ENCODE measurements at places on chromosomes 3 and 15.
A peak's percentile ranks its signal among the peaks of the same experiment; 100 is the strongest.

DNA sequence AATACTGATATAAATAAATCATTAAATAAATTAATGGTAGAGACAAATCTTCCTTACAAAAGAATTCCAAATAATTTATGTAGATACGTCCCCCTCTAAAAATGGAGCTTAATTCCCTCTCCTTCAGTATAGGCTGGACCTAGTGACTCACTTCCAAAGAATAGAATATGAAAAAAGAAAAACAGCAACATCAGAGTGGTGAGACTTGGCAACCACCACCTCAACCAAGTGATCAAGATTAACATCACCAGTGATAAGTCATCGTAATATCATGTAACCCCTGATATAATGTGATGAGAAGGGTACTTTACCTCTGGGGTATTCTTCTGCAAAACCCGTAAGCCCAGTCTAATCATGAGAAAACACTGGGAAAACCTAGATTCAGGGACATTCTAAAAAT is 13.4 kb downstream of the GOLGB1 start:
- DNase-seq: no peak

DNA sequence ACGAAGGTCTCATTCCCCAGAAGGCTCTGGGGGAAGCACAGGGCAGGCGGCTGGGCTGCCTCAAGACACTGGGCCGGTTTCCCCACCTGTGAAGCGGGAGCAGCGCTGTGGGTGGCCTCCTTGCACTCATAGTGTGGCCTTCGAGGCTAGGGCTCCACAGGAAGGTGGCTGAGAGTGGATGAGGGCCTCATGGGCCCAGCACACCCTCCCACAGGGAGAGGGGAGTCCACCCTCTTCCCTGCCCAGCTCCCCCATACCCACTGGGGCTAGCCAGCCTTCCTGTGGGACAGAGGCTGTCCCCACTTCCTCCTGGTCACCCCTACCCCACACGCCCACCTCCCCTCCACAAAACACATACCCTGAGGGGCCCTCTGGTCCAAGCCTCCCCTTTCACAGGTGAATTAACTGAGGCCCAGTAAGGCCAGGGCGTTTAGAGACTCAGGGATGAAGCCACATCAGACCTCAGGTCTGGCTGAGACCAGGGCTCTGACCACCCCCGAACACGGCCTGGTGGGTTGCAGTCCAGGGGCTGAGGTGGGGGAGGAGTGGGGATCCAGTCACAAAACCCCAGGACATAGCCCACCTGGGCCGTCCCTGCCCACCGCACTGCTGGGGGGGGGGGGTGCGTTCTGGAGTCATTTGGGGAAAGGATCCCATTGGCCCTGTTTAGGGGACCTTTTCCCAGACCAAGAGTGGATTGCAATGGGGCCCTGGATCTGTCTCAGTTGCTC is 1.1 kb downstream of the ANPEP start:
- no peak for DNase-seq

GRCh38 chr15:65832549-65833364 is 36.5 kb upstream of the RAB11A start:
- DNase-seq: peak; percentile 45

- no peak for DNase-seq
Measured at GRCh38 chr3:54020436-54020835, 101.9 kb upstream of the CACNA2D3 start.

DNA sequence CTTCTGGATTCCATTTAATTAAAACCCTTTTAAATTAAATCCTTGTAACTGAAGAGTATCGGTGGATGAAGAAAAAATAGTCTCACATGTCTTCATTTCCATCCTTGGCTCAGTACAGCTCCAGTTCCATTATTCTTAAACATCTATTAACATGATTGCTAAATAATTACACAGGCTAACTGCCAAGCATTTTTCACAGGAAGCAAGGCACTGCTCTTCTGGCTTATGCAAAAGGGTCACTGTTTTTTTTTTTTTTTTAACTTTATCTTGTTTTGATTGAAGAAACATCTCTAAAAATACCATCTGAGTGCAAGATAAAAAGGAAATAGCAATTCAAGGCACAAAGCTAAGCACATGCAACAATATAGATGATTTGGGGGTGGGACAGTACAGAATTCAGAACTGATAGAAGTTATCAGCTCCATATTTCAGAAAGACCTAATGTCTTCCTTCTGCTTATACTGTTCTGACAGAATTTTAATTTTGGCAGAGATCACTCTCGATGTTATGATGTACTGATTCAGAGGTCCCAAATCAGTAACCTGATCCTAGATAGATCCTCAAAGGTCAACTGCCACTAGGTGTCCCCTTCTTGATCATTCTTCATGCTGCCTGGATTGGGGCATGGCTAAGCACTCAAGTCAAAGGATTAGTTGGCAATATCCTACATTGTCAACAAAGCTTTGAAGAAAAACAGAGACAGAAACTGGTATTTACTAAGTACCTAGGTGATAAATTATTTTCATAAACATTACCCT is 57.8 kb upstream of the ACTC1 start:
- no peak for DNase-seq

DNA sequence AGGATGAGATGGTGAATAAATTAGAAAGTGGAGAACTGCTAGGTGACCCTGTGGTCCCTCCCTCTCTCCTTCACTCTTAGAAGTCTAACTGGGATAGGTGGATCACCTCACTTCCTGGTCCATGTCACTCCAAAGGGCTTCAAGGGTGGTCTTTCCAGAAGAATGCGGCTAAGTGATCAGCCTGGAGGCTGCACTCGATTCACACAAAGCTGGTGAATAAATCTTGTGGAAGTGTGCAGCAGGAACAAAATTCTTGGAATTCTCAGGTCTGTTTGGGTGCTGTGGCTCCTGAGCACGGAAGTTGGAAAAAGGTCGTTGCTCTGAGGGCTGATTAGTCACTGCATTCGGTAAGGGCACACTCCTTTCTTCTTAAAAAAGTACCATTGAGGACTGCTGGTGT is 46.3 kb downstream of the GASK1A start:
- no peak for DNase-seq

GRCh38 chr3:186930143-186930640 is at the start of gene ST6GAL1:
Gene ST6GAL1, plus strand, starts transcription at chr3:186930526. Its CDS starts 112,178 bp downstream, at chr3:187042704.
- peak; percentile 69 for DNase-seq

- DNase-seq: no peak
Measured at GRCh38 chr3:156176048-156176447, 55.7 kb downstream of the KCNAB1 start.

- DNase-seq: no peak
Measured at GRCh38 chr3:43693594-43693993, 2.9 kb downstream of the ABHD5 start.

- DNase-seq: no peak
Measured at GRCh38 chr15:98690272-98690950, 42.1 kb downstream of the IGF1R start.

- DNase-seq: no peak
Measured at GRCh38 chr3:126858887-126859286, 124.0 kb upstream of the PLXNA1 start.

GRCh38 chr15:97545799-97546198 is 414.7 kb upstream of the ARRDC4 start:
- DNase-seq: no peak

DNA sequence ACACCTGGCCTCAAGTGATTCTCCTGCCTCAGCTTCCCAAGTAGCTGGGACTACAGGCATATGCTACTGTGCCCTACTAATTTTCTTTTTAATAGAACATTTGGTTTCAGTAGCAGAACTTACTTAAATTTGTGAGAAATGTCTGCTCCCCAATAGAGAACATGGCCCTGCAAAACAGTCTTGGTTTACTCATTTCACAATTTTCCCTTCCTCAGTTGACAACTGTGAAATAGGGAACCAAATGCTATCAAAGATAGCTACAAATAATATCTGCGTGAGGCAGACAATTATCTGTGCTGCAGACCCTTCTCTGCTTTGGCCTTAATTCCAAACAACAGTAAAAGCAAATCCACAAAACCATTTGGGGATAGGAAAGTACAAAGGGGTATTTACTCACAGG is 22.6 kb downstream of the METTL6 start:
- DNase-seq: no peak

DNA sequence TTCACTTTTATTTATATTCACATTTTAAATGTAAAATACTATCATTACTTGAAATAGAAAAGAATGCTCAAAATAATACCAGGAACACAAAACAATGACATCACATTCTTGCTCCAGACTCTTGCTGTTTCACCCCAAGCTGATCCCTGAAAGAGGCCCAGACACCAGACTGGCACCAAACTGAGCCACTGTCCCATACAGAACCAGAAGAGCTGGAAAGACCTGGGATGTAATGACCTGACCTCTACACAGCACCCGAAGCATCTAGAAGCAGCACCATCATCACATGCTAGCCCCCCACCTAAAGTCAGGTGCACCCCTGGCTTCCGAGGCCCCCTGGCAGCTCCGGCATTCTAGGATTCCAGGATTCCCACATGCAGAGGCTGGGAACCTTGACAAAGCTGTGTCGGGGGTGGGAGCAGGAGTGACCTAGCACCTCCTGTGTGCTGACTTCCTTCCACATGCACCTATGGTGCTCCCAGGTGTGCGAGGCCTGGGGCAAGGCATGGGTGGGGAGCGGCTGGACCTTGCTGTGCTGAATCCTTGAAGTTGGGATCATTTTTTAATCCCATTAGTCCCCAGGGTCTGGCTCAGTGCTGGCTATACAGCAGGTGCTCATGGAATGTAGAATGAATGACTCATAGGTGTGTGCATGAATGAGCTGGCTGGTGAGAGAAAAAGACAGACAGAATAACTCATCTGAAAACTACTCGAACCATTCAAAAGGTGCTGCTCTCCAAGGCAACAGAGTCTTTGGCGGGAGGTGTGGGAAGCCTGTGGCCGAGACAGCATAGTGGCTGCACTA is 144.7 kb upstream of the IQSEC1 start:
- no peak for DNase-seq

DNA sequence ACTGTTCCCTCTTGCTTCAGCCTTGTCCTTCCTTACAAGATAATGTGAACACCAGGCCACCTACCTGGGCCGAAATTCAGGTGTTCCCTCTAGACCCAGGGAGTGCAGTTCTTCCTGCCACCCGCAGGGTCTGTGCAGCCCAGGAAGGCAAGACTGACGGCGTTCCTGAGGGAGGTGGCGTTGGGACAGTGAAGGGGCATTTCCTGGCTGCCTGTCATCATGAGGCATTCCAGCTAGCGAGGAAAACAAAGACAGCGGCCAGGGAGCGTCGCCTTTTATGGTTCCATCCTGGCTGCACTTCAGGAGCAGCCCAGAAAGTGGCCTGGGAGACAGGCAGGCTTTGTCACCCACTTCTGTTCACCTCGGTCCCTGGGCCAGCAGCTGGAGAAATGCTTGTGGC is 84.8 kb upstream of the WNT5A start:
- DNase-seq: no peak

DNA sequence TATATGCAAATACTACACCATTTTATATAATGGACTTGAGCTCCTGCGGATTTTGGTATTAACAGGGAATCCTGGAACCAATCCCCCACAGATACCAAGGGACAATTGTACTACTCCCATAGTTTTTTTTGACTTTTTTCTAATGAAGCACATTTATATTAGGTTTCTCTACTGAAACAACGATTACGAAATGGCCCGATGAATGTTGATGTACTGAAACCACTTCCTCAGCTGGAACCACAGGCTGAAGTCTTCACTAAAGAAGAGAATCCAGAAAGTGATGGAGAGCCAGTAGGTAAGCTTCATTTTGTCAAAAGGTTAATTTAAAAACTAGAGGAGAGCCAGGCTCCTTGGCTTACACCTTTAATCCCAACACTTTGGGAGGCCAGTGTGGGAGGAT is 121.5 kb upstream of the LRRFIP2 start:
- no peak for DNase-seq

DNA sequence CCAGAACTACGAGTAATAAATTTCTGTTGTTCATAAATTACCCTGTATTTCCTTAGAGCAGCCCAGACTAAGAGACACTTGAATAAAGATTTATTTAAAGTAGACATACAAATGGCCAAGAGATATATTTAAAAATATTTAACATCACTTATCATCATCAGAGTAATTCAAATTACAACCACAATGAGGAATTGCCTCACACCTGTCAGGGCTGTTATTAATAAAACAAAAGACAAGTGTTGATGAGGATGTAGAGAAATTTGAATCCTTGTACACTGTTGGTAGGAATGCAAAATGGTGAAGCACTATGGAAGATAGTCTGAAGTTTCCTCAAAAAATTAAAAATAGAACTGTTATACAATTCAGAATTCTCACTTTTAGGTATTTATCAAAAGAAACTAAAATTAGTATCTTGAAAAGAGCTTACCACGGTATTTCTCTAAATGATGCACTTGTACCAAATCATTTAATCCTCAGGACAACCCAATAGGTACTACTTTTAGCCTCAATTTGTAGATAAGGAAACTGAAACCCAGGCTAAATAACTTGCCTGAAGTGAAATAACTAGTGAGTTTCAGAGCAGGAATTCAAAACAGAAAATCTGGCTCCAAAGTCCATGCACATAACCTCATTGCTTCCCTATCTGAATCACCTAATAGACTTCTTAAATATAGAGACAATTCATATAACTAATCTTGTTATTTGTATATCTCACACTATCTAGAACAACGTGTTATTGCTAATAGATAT is 69.4 kb downstream of the ZBTB20 start:
- no peak for DNase-seq

DNA sequence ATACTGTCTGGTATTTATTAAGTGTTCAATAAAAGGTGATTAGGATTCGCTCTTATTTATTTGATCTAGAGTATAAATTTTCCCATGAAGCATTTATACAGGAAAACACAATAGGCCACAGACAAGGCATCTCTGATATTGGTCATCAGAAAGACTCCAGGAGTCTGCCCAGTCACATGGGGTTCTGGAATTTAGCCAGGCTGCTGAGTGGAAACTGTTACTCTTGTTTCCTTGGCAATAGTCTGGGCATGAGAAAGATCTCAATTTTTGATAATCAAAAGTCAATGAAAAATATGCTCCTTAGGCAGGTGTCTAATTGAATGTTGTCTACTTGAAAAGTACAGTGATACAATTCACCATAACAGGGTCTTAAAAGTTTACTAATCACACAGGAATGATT is 161.2 kb downstream of the FRMD5 start:
- DNase-seq: no peak

DNA sequence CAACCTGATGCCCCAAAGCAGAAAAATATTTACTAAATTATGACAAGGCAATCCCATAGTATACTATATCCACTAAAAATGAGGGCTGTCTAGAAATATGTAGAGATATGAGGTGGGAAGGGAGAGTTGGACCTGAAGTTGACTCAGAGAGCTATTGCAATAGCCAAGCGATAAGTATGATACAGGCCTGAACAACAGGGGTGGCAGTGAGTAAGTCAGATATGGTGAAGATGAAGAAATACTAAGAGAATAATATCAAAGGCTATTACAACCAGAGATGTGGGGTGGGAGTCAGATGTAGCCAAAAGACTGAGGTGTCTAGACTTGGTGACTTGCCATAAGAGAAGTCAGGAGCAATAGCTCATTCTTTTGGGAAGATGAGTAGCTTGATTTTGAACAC is 9.2 kb downstream of the HSPBAP1 start:
- no peak for DNase-seq

- DNase-seq: no peak
Measured at GRCh38 chr15:71379893-71380292, 264.6 kb downstream of the THSD4 start.

GRCh38 chr15:65077981-65078352 is 1.4 kb downstream of the KBTBD13 start:
- DNase-seq: peak; percentile 33
